Umbilical cord (tissue), 2 donors: ENCODE measurements at places on chromosomes 7 and 10.
A peak's percentile ranks its signal among the peaks of the same experiment; 100 is the strongest.

DNA sequence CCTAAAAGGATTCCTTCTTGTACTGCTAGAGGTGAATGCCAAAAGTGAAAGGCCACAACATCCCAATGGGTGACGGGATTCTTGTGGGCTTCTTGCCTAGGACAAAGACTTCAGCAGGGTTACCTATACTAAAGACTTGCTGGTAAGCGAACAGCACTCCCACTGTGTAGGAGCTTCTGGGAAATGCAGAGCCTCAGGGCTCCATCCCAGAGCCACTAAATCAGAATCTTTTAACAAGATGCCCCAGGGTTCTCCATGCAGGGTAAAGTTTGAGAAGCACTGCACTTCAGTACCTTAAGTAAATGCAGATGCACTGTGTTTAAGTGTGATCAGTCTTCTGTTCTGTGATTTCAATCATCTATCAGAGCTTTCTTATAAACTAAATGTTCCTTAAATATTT is 266.9 kb upstream of the KLF14 start:
- DNase-seq = no peak

- peak; percentile 29 for DNase-seq
Measured at GRCh38 chr10:89086801-89087521, 96.4 kb downstream of the FAS start.

DNA sequence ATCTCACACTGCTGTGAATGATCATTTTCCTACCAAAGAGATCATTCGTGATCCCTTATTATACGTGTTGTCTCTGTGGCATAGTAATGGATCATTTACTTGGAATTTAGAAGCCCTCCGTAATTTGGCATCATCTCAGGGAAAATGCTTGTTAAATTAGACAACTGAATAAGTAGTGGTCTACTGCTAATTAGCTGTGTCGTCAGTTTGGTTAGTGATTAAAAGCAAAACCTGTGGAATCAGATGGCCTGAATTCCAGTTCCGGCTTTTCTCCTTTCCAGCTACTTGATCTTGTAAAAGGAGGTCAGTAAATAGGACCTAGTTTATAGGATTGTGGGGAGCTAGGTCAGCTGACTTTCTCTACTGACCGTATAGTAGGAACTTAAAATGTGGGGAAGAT is 65.6 kb downstream of the RBM33 start:
- no peak for DNase-seq

DNA sequence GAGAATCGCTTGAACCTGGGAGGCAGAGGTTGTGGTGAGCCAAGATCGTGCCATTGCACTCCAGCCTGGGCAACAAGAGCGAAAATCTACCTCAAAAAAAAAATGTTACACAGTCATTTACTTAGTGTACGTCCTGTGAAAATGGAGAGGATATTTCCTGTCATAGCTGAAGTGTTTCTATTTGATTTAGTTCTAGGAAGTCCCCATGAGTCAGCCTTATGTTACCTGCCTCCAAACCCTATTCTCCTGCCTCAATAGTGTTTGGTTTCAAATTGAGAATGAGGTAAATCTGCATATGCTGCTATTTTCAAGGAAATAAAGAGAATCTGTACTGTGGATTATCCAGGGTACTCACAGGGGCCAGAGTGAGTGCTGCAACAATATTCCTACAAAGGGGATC is 1284.5 kb upstream of the AUTS2 start:
- no peak for DNase-seq

GRCh38 chr10:52283174-52283573 is 30.9 kb upstream of the DKK1 start:
- DNase-seq = no peak

DNA sequence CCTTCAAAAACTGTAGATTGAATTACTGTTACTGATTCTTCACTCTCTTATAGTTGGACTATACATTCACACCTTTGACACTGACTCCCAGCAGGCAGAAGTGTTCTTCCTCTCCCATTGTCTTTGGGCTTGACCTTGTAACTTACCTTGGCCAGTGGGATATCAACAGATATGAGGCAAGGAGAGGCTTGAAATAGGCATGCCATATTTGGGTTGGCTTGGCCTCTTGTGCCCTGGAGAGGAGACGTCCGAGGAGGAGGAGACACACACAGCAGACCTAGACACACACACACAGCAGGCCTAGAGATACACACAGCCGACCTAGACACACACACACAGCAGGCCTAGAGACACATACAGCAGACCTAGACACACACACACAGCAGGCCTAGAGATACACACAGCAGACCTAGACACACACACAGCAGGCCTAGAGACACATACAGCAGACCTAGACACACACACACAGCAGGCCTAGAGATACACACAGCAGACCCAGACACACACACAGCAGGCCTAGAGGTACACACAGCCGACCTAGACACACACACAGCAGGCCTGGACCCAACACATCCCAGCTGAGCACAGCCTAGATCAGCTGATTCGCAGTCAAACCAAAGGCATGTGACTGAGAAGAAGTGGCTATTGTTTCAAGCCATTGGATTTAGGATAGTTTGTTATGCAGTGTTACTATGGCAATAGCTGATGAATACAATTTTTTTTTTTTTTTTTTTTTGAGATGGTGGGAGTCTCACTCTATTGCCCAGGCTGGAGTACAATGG is 12.5 kb upstream of the GNA12 start:
- no peak for DNase-seq

GRCh38 chr10:13113544-13113943 is 13.6 kb downstream of the OPTN start:
- no peak for DNase-seq

DNA sequence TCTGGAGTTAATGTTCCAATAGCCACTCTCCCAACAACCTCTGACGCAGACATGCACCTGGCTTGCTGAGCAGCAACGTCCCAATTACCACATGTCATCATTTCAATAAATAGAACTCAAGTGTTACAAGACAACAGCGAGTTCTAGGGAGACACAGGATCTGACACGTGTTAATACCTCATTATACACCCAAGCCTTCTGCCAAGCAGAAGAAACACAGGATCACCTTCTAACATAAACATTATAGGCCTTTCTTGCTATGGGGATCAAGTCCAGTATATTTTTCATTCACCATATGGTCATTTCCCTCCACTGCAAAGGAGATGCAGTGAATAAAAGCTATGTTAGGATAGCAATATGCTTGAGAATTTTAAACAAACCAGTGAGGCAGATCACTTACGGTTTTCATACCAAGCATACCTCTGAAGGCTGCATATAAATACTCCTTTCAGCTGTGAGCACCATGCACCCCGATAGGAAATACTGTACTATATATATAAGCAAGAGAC is 74.2 kb downstream of the JAZF1 start:
- DNase-seq = peak; percentile 54

GRCh38 chr7:147756300-147756699 is 834.3 kb upstream of the C7orf33 start:
- DNase-seq = no peak

- no peak for DNase-seq
Measured at GRCh38 chr7:147547252-147547897, 1043.2 kb upstream of the C7orf33 start.

GRCh38 chr10:27601503-27601902 is 97.4 kb downstream of the RAB18 start:
- no peak for DNase-seq

DNA sequence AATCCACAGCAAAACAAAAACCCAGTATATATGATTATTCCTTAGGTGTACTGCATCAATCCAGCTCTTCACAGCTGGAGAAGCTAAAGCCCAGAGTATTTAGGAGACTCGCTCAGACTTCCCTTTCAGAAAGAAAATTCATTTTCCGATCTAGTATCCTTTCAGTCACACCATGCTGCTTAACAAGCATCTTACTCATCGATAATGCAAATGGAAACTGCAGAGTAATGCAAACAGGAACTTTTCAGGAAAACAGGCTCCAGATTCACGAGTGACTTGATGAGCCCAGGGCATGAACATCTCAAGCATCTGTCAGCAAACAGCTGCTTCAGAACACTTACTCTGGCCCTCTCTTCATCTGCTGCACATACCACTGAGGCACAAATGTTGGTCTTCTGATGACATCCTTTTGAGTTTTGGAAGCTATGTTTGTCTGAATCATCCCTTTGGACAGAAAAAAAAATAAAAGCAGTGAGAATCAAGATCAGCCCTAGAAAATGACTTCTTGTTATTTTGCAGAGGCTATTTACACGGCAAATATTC is 24.9 kb upstream of the ZC3HAV1L start:
- no peak for DNase-seq

- DNase-seq = no peak
Measured at GRCh38 chr7:81527651-81528050, 242.2 kb downstream of the HGF start.

- DNase-seq = no peak
Measured at GRCh38 chr10:32051926-32052325, 4.3 kb downstream of the KIF5B start.

- DNase-seq = no peak
Measured at GRCh38 chr7:84506151-84506550, 311.6 kb upstream of the SEMA3A start.

- no peak for DNase-seq
Measured at GRCh38 chr10:74760086-74760979, 66.1 kb upstream of the KAT6B start.

- DNase-seq = no peak
Measured at GRCh38 chr7:152862856-152863255, 103.3 kb downstream of the ACTR3B start.

- DNase-seq = peak; percentile 49
Measured at GRCh38 chr10:17910125-17910789, 41.5 kb upstream of the SLC39A12 start.

DNA sequence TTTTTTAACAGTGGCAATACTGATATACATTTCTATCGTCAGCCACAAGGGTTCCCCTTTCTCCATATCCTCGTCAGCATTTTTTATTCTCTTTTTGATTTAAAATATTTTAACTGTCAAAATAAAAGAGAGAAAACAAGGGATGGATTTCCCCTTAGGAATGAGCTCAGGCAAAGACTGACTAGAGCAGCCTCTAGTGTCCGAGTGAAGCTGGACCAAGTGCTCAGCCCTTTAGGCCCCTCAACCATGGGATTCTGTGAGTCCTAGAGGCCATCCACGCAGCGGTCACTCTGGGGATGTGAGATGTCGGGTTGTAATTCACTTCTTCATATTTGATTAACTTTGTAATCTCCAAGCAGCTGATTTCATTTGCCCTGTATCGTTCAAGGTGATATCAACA is 137.4 kb upstream of the RNF32 start:
- DNase-seq = no peak

DNA sequence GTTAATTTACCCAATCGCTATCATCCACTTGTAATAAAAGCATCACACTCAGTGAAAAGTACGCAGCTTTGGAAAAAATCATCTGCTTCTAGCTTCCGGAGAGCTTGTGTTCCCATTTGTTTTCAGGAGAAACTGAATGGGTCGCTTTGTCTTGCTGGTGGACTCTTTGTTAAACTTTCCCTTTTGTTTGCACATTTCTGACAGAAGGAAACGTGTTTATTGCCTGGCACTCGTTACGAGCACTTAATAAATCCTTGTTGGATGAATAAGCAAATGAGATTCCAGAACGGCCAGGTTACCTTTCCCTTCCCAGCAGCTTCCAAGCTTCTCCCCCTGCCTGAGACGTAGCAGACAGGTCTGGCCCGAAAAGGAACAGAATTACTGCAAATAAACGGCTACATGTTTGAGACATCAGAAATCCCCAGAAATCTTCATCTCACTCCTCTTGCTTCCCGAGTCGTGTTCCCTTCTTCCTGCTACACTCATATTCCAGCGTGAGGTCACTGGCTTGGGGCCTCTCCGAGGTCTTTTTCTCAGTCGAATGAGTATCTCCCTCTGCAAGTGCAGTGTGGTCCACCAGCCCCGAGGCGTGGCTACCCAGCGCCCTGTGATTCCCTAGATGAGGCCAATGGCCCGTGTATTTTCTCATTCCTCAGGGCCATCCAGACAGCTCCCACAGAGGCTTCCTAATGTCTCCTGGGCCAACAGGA is 167.2 kb downstream of the FRMD4A start:
- no peak for DNase-seq

- no peak for DNase-seq
Measured at GRCh38 chr7:90599892-90600555, 3.9 kb downstream of the CDK14 start.

DNA sequence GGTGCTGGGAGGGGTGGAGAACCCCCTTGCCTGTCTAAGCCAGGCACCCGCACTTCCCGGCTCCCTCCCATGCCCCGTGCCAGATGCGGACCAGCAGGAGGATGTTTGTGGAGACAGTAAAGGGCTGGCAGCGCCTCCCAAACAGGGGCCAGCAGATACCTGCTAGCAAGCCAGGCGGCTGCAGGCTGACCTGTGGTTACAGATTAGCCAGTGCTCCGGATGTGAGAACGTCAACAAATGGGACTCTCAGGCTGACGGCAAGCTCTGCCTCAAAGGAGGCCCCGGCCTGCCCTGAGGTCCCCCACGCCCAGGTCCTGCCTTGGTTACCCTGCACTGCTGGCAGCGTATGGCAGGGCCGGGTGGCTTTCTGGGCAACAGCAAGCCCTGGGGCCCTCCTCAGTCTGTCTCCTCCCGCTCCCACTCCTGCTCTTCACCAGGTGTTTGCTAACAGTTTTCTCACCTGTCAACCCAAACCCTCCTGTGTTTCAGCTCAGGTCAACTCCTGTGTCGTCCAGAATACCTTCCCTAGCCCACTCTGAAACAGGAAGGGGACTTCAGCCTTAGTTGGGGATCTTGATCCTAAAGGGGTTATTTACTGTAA is 85.4 kb downstream of the NEURL1 start:
- DNase-seq = no peak

DNA sequence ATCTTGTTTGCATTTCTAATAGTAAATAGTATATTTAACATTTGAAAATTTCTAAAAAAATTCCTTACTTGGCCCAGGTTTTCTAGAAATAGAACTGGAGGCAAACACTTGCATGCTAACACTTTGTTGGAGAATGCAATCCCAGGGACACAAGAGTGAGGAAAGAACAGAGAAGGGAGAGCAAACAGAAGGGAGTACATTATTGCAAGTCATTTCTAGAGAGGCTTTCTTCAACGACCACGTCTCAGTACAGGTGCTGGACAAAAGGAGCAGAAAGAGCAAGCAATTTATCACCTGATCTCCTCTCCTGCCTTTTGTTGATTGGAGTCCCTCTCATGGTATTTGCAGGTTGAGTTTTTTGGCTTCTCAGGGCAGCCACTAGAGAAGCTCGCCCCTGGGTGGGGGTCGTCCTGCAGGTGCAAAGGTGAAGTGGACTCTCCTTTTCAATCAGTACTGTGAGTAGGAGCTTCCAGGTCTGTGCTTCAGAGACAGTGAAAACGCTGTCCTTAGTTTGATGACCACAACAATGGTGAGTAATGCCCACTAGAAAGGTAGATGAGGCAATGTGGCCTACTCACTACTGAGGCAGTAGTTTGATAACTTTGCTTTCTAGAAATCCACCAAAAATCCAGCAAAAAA is 5.2 kb downstream of the CPED1 start:
- no peak for DNase-seq

- no peak for DNase-seq
Measured at GRCh38 chr7:98571006-98571405, 46.1 kb upstream of the NPTX2 start.

GRCh38 chr10:14016011-14016536 is 314.6 kb downstream of the FRMD4A start:
- DNase-seq = peak; percentile 53

- no peak for DNase-seq
Measured at GRCh38 chr7:7175075-7175695, 7.2 kb upstream of the C1GALT1 start.
